ENCODE measurements at places on chromosomes 3 and 15. TPM values are rescaled to one million over a fixed set of nuclear protein-coding genes. Genes with fewer than 3 reads are reported as not detected.

Gene IL5RA
- not detected for total RNA-seq

Gene LRTM1
- not detected for total RNA-seq

Gene IQSEC1
- 3.0 TPM for total RNA-seq

Gene KLHL18
- 20.4 TPM for total RNA-seq

Gene GCSAM
- total RNA-seq, result not detected

Gene ADAMTS9
- total RNA-seq, result 1.8 TPM

Gene GPR160
- 2.8 TPM for total RNA-seq

Gene KLF13
- total RNA-seq, result 8.2 TPM

Gene GPR62
- 0.23 TPM for total RNA-seq

Gene DLG1
- 36.3 TPM for total RNA-seq

Gene KNG1
- total RNA-seq, result not detected

- DNase-seq, result no peak
Observed at GRCh38 chr15:63255489-63255990, 21.9 kb upstream of the APH1B start.

DNA sequence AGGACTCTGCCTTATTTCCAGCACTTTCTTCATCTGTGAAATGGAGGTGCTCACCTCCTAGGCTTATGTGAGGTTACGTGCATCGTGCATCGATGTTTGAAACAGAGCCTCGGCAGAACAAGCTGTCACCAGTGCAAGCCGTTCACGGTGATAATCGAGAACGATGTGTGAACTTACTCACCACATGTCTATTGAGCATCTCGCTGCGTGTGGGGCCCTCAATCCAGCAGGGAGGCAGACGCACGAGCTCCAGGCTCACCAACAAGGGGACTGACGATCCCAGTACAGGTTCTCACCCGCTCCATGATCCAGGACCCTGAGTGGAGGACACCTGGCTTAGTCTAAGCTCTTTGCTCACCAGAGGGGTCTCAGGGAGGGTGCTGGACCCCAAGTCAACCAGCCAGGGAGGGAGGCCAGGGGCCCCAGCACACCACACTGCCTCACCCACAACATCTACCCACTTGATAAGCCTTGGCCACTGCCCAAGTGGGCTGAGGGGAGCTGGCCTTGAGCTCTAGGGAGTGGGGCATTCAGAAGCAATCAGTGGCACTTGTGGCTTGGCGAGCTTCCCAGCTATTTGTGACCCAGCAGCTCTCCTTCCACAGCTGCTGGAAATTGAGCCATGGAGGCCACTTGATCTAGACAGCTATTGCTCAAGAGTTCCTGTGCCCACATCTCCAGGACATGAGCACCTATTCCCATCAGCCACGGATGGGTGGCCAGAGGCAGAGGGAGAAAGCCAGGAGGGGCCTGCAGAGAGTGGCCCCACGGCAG lies 34.4 kb upstream of the SLC6A1 start:
- DNase-seq, result no peak

- DNase-seq, result no peak
Observed at GRCh38 chr3:150407808-150408220, 284 bp upstream of the TSC22D2 start.

GRCh38 chr3:59107856-59108815 lies 58.3 kb upstream of the CFAP20DC start:
- peak; percentile 51 for DNase-seq

GRCh38 chr3:60045686-60046085 lies 995.9 kb upstream of the CFAP20DC start:
- no peak for DNase-seq

- peak; percentile 25 for DNase-seq
Observed at GRCh38 chr3:109553591-109554371, 216.4 kb upstream of the DPPA4 start.

GRCh38 chr3:194397757-194398312 lies 1.2 kb downstream of the GP5 start:
- no peak for DNase-seq

DNA sequence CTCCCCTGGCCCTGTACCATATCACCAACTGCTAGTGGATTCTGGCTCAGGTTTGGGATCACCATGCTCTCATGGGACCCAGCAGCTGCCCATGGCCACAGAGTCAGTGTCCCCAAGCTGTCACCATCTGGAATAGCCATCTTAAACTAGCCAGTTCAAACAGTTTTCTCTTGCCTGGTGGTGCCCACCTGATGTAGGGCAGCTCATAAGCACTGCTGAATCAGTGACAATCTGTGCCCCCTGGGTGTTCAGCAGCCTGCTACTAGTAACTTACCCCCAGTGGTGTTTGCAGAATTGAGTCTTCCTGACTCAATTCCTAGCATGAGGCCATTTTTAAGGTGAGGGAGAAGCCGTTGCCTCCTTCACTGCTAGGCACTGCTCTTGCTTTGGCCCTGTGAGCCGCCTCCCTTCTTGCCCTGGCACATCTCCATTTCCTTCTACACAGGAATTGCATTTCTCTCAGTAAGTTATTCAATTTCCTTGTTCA lies 7.9 kb downstream of the RPSA start:
- DNase-seq, result no peak

- peak; percentile 28 for DNase-seq
Observed at GRCh38 chr3:109098079-109098644, 19.8 kb downstream of the MORC1 start.

DNA sequence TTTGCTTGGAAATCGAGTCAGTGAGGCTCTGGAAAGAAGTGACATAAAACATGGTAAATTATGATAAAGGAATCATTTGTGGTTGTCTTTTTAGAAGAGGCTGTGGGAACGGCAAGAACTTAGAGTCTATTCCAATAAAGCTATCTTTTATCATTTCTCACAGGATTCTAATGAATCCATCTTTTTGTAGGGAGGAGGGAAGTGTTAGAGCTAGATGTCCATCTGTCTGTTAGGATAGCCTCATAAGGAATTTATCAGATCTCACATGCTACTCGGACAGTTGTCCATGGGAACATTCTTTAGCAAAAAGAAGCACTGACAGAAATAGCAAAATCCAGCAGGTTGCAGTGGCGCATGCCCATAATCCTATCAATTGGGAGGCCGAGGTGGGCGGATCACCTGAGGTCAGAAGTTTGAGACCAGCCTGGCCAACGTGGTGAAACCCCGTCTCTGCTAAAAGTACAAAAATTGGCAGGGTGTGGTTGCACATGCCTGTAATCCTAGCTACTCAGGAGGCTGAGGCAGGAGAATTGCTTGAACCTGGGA lies 37.0 kb downstream of the STARD9 start:
- no peak for DNase-seq

- no peak for DNase-seq
Observed at GRCh38 chr3:148223266-148223665, 474.4 kb upstream of the AGTR1 start.

DNA sequence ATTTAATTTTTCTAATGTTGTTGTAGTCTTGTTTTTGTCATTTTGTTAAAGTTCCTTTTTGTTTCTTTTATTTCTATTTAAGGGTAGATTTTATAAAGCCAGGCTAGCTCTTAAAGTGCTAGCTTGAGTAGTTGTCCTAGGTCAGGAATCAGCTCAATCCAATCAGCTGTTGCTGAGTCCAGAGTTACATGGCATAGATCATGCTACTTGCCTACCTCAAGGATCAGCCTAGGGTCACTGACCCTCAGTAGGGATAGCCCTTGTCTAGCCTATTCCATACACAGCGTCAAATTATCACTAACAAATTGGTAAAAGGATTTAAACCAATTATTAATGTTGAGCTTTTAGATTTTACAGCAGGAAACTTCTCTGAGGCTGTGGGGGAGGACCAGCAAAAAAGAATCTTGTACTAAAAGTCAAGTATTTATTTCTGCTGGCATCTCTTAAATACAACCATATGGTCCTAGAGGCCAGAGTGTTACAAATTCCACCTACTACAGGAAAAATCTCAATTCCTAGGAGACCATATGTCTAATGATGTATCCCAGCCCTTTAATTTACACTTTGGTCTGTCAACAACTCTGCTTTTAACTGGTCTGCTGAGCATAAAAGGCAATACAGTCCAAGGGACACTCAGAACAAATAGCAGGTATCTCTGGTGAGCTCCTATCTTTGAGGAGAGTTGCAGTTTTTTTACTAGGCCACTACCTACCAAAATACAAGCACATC lies 138.3 kb upstream of the PTPRG start:
- no peak for DNase-seq

GRCh38 chr15:64749167-64749566 lies 26.2 kb downstream of the RBPMS2 start:
- peak; percentile 54 for DNase-seq

- no peak for DNase-seq
Observed at GRCh38 chr3:103919327-103919726, 1447.4 kb upstream of the ALCAM start.

DNA sequence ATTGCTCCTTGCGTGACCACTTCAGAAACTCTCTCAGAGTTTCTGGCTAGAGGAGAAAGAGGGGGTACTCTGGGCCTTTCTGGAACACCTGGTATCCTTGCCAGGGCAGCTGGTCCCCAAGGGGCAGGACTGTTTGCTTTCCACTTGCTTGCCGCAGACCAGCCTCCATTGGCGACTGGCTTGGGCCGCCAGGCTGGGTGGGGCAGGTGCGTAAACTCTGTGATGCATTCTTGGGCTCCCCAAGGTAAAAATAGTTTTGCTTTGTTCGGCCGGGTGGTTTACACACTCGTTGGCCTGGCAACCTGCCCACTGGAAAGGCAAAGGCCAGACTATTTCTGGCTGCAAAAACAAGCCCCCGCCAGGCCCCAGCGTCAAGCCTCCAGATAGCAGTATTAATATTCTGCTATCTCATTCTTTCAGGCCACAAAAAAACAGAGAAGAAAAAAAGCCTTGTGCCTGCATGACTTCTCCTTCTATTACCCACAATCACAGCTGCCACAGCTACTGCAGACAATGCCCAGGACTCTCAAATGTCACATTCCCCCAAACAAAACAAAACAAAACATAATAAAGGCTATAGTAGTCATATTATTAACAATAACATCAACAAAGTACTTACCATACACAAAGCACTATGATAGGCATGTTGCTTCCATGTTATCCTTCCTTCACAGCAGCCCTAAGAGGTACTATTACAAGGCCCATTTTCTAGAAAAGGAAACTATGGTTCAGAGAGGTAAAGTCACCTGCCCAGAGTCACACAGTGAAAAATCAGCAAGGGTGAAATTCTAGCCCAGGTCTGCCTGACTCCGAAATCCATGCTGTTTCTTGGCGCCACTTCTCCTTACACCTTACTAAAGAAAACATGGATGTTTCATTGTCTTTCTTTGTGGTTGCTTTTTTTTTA lies 14.0 kb upstream of the SSUH2 start:
- DNase-seq, result peak; percentile 48

DNA sequence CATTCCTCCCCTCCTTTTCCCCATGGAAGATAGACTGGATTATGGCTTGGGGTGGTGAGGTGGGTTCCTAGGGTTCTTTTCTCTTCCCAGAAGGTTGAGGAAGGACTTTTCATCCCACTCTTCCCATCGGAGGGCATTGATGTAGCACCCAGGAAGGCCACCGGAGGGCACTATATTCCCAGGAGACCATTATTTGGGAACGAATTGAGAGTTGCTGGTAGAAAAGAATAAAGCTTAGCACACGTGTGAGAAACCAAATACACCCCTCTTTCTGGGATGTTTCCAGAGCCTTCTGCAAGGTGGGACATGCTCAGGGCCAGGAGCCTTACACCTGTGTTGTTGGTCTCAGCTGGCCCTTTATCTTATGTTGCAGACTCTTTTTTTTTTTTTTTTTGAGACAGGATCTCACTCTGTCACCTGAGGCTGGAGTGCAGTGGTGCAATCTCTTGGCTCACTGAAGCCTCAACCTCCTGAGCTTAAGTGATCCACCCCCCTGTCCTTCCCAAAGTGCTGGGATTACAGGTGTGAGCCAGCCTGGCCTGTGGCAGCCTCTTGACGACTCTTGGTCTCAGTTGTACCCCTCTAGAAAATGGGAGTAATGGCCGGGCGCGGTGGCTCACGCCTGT lies 6.3 kb upstream of the CDC25A start:
- DNase-seq, result peak; percentile 60

DNA sequence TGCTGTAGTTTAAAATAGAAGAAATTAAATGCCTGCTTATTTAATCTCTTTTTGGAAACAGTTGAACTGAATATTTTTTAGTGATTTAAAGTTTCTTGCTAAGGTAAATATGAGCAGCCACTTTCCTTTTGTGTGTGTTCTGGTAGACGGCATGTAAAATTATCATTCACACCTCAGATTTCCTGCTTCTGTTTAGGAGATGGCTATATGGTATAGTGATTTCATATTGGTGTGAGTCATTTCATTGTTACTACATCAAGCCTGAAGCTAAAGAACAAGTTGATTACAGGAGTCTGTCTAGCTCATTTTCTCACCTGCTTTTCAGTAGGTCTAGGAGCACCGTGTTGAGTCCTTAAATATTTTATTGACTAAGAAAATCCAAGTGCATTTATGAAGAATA lies 2.2 kb downstream of the LRCH3 start:
- peak; percentile 44 for DNase-seq

DNA sequence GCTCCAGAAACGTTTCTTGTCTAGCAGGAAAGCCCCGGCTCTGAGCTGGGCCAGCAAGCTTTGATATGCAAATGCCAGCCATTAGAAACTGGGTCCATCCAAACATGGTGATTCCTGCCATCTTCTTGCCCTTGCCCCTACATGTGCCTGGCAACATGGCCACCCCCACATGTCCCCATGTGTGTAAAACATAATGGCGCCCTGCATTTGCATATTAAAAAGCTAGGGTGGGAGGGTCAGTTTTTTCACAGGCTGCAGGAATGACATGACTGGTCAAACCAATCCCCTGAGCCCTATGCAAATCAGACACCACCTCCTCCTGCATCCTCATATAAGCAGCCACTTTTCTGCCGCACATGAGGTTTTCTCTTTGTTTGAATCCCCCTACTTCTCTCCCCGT lies 21.2 kb downstream of the GPR156 start:
- peak; percentile 27 for DNase-seq

DNA sequence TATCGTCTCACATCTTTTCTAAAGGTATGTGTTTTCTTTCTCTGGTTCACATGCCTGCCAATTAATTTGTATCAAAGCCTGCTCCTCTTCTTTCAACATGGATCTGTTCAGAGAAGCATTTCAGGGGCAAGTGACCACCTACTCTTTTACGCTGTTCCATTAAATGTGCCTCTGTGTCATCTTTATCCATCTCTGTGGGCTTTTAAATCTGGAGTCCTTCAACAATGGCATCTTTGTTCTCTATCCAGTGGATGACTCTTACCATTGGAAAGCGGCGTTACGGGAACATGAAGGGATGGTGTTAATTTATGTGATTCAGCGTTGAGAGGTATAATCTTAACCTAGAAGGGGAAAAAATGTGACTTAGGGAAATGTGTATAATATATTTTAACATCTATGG lies 92.7 kb upstream of the CFAP20DC start:
- DNase-seq, result peak; percentile 74

- DNase-seq, result no peak
Observed at GRCh38 chr3:33030802-33031201, 66.1 kb downstream of the GLB1 start.

DNA sequence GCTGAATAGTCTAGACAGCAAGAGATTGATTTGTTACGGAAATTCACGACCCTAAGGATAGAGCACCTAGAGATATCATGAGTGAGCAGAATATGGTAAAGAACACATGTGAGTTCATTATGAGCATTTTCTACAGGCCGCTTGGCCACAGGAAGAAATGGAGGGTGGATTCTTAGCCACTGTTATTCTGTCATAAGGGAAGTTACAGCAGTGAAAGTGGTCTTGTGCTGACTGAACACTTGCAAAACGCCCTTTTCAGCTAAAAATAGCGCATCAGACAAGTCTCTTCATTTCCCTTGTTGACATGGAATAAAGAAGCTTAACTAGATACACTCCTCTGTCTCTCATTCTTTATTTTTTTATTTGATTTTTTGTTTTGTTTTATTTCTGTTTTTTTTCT lies 19.8 kb downstream of the DGKG start:
- DNase-seq, result no peak

Data from HT1080 (cell line).